Smooth muscle cell of the umbilical artery (primary cell): ENCODE measurements at places on chromosomes 5 and 9. TPM values are rescaled to one million over a fixed set of nuclear protein-coding genes. Genes with fewer than 3 reads are reported as not detected.

Gene DYNC2I2
- total RNA-seq: 25.2 and 32.6 TPM in 2 replicates

Gene DPM2
- 8.9 and 13.2 TPM in 2 replicates for total RNA-seq

Gene IDNK
- 1.5 and 1.7 TPM in 2 replicates for total RNA-seq

Gene GDNF
- total RNA-seq: 1.2 and 2.8 TPM in 2 replicates

Gene NDUFA8
- 31.0 and 34.7 TPM in 2 replicates for total RNA-seq

Gene LCP2
- total RNA-seq: not detected in 2 replicates
